ENCODE measurements at places on chromosomes 5 and 9. TPM values are rescaled to one million over a fixed set of nuclear protein-coding genes. Genes with fewer than 3 reads are reported as not detected.

DNA sequence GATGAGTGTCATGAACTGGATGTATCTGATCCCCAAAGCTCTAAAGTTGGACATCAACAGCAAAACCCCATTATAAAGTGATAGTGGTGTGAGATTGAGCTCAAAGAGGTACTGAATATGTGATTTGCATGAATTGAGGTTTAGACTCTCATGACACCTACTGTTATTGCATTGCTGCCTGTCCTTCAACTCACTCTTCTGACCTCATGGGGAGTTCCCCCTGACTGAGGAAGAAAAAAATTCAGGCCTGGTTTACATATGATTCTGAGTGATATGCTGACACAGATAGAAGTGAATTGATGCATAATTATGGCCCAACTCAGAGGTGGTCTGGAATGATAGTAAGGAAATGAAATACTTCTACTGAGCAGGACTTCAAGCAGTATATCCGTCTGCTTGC lies 76.2 kb upstream of the CHD1 start:
- DNase-seq = no peak

DNA sequence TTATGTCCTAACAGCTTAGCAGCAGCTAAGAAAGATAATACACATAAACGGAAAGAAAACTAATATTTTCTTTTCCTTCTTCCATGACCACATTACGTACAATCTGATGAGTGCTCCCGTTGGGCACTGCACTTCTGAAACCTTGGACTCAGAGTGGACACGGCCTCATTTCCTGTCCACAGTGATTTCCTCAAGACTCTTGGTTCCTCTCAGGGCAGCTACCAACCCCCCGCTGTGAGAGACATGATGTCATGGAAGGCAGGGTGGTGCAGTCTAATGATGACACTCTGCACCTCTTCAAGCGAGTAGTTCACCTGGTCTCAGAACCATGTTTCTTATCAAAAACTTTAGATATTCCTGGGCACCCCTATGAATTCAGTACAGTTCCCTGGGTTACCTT lies 68.7 kb upstream of the CTSL start:
- DNase-seq = no peak

DNA sequence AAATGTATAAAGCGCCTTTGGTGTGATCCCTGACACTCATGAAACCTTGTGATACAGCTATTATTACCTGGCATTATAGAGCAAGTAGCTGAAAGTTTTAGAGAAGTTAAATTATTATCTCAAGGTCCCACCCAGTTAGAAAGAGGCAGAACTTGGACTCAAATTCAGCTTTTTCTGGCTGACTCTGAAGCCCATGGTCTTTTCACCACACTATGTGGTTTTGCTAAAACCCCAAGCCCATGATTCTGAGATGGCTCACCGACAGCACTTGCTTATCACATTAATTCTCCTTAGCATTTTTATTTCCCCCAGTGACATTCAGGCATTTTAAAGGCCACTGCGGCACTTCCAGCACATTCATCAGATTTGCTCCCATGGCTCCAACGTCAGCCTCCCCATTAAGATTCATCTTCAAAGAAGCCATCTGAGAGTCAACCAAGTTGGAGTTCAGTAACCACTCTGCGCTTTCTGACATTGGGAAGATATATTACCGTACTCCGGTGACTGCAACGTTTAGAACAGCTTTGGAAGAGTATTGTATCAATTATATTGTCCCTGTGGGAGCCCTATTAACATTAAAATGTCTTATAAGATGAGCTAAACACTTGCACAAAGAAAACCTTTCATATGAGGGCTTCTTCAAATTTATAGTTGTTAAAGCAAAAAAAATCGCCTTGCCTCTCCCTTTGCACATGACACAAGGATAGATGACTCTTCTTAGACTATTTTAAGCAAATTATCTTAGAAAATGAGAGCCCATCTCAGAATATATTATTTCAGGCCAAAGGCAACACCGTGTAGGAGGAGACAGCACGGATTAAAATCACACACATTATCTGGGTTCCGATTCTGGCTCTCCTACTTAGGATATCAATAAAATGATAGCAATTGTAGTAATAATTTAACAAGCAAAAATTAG lies 638.1 kb downstream of the ACTL7B start:
- DNase-seq = no peak

DNA sequence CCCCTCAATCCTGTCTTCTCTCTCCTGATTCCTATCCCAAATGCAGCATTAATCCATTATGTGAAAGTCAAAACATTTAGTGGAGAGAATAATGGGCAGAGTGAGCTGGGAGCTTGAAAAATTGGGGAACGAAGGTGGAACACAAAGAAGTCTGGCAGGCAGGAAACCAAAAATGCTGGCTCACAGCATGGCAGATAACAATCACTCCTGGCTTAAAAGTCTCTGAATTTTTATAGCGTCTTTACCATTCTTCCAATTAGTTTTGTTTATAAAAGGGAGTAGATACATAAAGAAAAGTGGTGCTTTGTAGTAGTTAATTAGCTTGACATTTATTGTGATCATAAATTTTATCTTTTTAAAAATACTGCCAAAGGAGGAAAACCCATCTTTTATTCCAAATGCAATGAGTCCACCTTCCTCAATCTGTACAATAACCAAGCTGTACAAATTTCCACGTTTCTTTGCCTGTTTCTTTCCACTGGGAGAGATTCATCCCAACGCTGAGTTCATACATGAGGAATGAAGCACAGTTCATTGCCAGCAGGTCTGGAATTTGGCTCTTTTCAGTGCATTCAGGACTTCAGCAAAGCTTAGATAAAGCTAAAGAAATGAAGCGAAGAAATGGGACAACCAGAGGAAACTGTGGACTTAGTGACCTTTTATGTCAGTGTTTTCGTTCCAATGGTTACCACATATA lies 174.7 kb downstream of the HMHB1 start:
- DNase-seq = no peak

RNF145 gene
- 128 TPM for total RNA-seq

PROB1 gene
- 0.16 TPM for total RNA-seq

Measured in occipital lobe (tissue), 3 donors.